Stimulated activated CD4-positive, alpha-beta T cell treated with anti-CD3 and anti-CD28 coated beads, Interleukin-12 subunit alpha, Interleukin-12 subunit beta, amount 100 ng/mL, for 4 hours (primary cell): ENCODE measurements at places on chromosomes 6 and 20.

- no peak for DNase-seq
Measured at GRCh38 chr6:10633216-10633615, 61.2 kb downstream of the C6orf52 start.

DNA sequence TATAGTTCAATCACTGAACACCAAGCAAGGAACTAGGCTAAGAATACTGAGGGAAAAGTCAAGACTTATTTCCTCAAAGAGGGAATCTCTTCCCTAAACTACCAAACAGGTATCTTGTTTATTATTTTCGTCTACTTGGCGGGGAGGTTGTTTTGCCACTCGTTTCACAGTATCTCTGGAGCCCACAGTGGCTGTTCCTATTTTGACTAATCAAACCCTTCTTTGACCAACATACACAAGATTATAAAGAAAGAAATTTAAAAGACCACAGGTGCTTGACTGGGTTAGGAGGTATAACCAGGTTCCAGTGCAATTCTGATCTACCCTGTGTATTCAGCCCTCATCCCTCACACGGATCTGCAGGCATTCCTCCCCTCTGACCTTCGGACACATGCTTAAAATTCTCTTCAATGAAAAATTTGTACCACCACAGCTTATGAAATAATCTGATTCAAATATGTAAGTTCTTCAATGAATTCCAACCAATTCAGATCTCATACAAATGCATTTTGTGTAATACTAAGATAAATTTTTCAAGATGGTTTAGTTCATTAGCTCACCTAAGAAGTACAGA lies 5.9 kb downstream of the MAN1A1 start:
- no peak for DNase-seq

GRCh38 chr20:40525351-40525750 lies 163.7 kb downstream of the MAFB start:
- no peak for DNase-seq

- no peak for DNase-seq
Measured at GRCh38 chr6:157150076-157150475, 173.2 kb downstream of the TMEM242 start.

DNA sequence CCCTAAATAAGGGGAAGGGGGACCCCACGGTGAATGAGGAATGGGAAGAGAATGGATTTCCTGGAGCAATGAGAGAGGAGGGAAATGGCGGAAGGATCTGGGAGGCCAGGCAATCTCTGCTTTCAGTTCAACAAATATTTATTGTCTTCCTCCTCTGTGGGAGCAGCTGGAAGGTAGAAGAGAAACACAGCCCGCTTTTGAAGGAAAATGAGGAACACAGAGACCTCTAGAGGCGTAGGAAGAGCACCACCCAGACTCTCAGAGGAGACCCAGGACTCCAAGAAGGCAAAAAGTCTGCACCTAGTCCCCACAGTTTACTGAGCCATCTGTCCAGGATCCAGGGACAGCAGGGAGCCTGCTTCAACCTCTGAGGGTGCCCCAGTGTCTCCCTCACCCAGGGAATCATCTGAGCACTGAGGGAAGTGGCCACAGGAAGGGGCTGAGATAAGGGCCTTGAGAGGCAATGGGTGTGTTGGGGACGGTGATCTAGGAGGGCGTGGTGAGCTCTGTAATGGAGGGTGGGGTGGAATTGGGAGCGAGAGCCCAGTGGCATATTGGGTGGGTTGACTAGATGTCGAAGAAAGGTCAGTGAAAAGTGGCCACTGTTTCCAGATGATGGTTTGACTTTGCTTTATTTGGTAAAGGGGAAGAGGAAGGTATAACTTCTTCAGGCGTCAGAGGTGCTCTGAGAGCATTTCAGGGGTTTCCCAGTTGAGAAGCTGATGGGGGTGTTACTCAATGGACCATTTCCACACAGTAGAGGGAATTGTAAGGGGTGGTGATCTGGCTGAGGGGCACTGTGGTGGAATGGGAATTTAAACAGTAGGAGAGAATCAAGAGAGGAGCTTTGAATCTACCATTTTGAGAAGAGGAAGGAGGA lies 610 bp downstream of the PSORS1C1 start:
- DNase-seq, result no peak

GRCh38 chr6:30743099-30744053 lies 889 bp upstream of the FLOT1 start:
- DNase-seq, result no peak

- no peak for DNase-seq
Measured at GRCh38 chr6:166400181-166400580, 17.4 kb upstream of the MPC1 start.
